ENCODE measurements at places on chromosomes 4 and X. TPM values are rescaled to one million over a fixed set of nuclear protein-coding genes. Genes with fewer than 3 reads are reported as not detected.

GRCh38 chr4:140857111-140857510 is 100.9 kb upstream of the TBC1D9 start:
- H3K36me3 ChIP-seq, result no peaks in the 10 kb centered on the region
- H3K27ac ChIP-seq, result peak overlapping the region; percentile 72
- DNase-seq, result no peak
- H3K4me1 ChIP-seq, result peaks cover 59% of the 10 kb centered on the region

- no peaks in the 10 kb centered on the region for H3K36me3 ChIP-seq
- H3K4me3 ChIP-seq, result no peak overlapping the region
- no peaks in the 10 kb centered on the region for H3K4me1 ChIP-seq
- H3K27me3 ChIP-seq, result no peaks in the 10 kb centered on the region
Measured at GRCh38 chr4:21811565-21811964, 137.0 kb downstream of the KCNIP4 start.

- H3K4me3 ChIP-seq, result peak overlapping the region; percentile 67
- no peak for DNase-seq
- peaks cover 4% of the 10 kb centered on the region for H3K4me1 ChIP-seq
- no peaks in the 10 kb centered on the region for H3K27me3 ChIP-seq
Measured at GRCh38 chr4:105896461-105896942, 1.2 kb downstream of the NPNT start.

DNA sequence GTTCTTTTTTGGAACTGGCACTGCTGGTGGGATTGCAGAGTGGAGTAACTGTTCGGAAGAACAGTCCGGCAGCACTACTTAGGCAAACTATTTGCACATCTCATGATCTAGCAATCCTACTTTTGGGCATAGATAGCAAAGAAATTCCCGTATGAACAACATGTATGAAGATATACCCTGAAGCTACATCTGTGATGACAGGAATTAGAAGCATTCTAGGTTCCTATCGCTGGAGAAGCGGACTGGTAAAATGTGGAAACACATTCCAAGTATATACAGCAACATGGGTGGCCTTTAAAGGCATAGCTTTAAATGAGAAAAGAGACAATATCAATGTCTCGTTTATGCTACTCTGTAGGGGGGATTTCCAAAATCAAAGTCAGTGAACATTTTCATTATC is 3.1 kb downstream of the DCAF16 start:
- H3K36me3 ChIP-seq, result peaks cover 25% of the 10 kb centered on the region
- peak overlapping the region; percentile 57 for H3K27ac ChIP-seq
- H3K4me3 ChIP-seq, result peak overlapping the region; percentile 86
- peaks cover 54% of the 10 kb centered on the region for H3K4me1 ChIP-seq

GRCh38 chr4:55758066-55758465 is 61.5 kb upstream of the EXOC1L start:
- H3K36me3 ChIP-seq, result no peaks in the 10 kb centered on the region
- H3K27ac ChIP-seq, result no peak overlapping the region
- H3K4me1 ChIP-seq, result no peaks in the 10 kb centered on the region
- H3K27me3 ChIP-seq, result no peaks in the 10 kb centered on the region
- no peak overlapping the region for H3K4me3 ChIP-seq

DNA sequence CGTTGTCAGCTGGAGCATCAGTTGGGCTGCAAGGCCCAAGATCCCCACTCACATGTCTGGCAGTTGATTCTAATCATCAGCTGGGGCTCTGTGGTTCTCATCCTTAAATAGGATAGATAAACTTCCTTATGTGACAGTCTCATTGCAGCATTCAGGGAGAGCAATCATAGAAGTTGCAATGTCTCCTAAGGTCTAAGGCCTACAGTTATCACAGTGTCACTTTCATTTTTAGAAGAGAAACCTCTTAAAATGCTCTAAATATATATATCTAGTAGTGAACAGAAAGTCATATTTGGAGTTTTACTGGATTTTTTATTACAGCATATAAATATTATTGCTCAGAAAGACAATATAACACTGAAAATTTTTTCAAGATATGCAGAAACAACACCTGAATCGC is 226.0 kb upstream of the PPP1R2C start:
- no peak overlapping the region for H3K27ac ChIP-seq
- no peaks in the 10 kb centered on the region for H3K4me1 ChIP-seq
- no peak overlapping the region for H3K4me3 ChIP-seq
- H3K36me3 ChIP-seq, result no peaks in the 10 kb centered on the region

DNA sequence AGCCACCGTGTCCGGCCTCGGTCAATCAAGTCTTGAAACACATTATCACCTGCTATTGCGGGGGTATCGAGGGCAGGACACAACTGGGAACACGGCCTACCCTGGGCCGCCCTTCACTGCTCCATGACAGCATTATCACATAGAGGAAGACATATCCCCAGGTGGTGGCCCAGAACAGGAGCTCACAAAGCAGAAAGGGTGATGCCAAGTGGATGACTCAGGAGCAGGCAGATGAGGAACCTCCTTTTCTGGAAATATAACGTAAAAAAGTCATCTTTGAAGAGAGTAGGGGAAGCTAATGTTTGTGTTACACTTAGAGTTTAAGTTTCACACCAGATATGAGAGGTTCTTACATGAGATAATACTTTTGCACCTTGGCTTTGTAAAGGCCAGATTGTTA is 5.3 kb upstream of the SUPT20HL1 start:
- no peaks in the 10 kb centered on the region for H3K27me3 ChIP-seq
- DNase-seq, result no peak
- no peak overlapping the region for H3K4me3 ChIP-seq

GRCh38 chr4:11039634-11040131 is 355.1 kb upstream of the CLNK start:
- H3K27me3 ChIP-seq, result no peaks in the 10 kb centered on the region
- H3K4me3 ChIP-seq, result no peak overlapping the region
- DNase-seq, result peak; percentile 77

- H3K27me3 ChIP-seq, result no peaks in the 10 kb centered on the region
- H3K4me3 ChIP-seq, result peak overlapping the region; percentile 21
Measured at GRCh38 chr4:2861631-2862436, 18.2 kb downstream of the ADD1 start.

GRCh38 chrX:9947131-9947794 is 19.9 kb upstream of the CLDN34 start:
- DNase-seq, result no peak
- H3K4me1 ChIP-seq, result no peaks in the 10 kb centered on the region
- no peaks in the 10 kb centered on the region for H3K36me3 ChIP-seq
- H3K27ac ChIP-seq, result no peak overlapping the region
- H3K27me3 ChIP-seq, result no peaks in the 10 kb centered on the region
- H3K4me3 ChIP-seq, result no peak overlapping the region

- H3K36me3 ChIP-seq, result peaks cover 15% of the 10 kb centered on the region
- peaks cover 47% of the 10 kb centered on the region for H3K4me1 ChIP-seq
- H3K27me3 ChIP-seq, result no peaks in the 10 kb centered on the region
- no peak overlapping the region for H3K27ac ChIP-seq
Measured at GRCh38 chr4:147971116-147971515, 239.2 kb downstream of the ARHGAP10 start.

DNA sequence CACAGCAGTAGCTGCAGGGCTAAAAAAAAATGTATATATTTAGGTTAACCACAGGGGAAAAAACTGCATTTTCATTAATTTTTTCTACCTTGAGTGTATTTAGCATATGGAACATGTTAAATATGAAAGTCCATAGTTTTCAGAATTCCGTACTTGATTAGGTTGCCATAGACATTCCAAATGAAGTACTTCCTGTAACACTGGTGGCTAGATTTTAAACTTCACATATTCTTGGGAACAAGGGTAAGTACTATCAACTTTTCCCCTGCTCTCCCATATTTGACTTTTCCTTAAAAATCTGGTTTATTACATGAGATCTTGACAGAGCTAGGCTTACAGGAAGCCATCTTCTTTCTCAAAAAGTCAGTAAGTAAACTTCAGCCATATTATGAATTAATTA is 9.8 kb downstream of the SLC7A11 start:
- no peaks in the 10 kb centered on the region for H3K27me3 ChIP-seq
- no peaks in the 10 kb centered on the region for H3K36me3 ChIP-seq
- no peak for DNase-seq
- no peaks in the 10 kb centered on the region for H3K4me1 ChIP-seq

- H3K36me3 ChIP-seq, result no peaks in the 10 kb centered on the region
- DNase-seq, result no peak
- no peaks in the 10 kb centered on the region for H3K27me3 ChIP-seq
- H3K27ac ChIP-seq, result no peak overlapping the region
Measured at GRCh38 chrX:1673337-1673736, 58.5 kb downstream of the ASMT start.

DNA sequence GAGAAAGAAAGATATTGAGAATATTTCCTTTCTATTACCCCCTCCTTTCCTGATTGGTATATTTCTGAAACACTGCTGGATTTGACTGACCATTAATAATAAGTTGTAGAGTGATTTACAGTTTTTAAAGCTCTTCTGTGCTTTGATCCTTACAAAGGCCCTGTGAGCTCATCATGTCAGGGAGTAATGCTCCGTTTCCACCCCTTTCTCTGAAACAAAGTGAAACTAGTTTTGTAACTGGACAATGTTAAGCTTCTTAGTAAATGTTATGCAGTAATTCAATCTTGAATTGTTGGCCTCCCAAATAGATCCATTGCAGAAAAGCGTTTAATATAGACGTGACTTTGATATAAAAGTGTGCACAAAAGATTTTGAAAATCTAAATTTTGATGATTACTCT is 190.1 kb upstream of the GNPDA2 start:
- no peaks in the 10 kb centered on the region for H3K36me3 ChIP-seq
- no peak for DNase-seq
- no peaks in the 10 kb centered on the region for H3K4me1 ChIP-seq

DNA sequence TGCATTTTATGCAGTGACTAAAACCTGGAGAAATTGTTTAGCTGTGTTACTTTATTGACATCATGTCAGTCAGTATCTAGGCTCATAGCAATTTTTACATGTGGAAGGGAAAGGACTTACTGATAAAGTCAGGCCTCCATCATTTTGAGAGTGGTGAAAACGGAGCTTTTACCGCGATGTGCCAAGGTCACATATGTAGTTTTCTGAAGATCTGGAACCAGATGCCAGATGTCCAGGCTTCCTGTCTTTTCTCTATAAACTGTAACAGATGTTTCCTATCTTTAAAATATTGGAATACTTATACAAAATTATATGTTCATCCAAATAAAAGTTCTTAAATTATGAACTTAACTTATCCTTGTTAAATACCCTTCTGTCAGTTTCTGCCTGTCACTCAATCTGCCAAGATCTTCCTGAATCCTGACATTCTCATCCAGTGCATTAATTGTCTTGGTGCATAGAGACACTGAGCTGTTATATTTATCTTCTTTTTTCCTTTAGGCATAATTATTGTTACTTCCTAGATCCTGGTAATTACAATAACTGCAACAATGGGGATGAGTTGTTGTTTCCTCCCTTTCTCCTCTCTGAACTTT is 1646.2 kb upstream of the TENM3 start:
- H3K4me3 ChIP-seq, result no peak overlapping the region
- H3K27me3 ChIP-seq, result no peaks in the 10 kb centered on the region
- no peaks in the 10 kb centered on the region for H3K36me3 ChIP-seq
- H3K27ac ChIP-seq, result no peak overlapping the region

- no peaks in the 10 kb centered on the region for H3K36me3 ChIP-seq
- H3K4me1 ChIP-seq, result peaks cover under 1% of the 10 kb centered on the region
- no peaks in the 10 kb centered on the region for H3K27me3 ChIP-seq
- no peak overlapping the region for H3K27ac ChIP-seq
- no peak overlapping the region for H3K4me3 ChIP-seq
Measured at GRCh38 chr4:45004847-45005565, 278.6 kb upstream of the GNPDA2 start.

DNA sequence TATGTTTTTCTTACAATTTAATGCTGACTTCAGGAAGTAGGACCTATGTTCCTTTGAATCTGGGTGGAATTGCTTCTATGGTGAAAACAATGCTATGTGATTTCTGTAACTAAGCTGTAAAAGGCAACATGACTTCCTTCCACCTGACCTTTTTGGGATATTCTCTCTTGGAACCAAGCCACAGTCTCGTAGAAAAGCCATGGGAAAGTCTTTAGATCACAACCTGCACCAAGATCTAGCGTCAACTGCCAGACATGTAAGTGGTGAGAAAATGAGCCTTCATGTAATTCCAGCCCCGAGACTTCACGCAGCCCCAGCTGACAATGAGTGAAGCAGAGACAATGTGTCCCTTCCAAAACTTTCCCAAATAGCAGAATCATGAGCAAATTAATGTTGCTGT is 297.0 kb upstream of the DCAF8L1 start:
- H3K27ac ChIP-seq, result no peak overlapping the region
- no peaks in the 10 kb centered on the region for H3K36me3 ChIP-seq
- DNase-seq, result no peak
- no peaks in the 10 kb centered on the region for H3K27me3 ChIP-seq
- no peaks in the 10 kb centered on the region for H3K4me1 ChIP-seq
- no peak overlapping the region for H3K4me3 ChIP-seq

GRCh38 chrX:1420371-1420770 is 28.5 kb upstream of the SLC25A6 start:
- peaks cover 66% of the 10 kb centered on the region for H3K36me3 ChIP-seq
- DNase-seq, result no peak
- H3K27ac ChIP-seq, result no peak overlapping the region
- no peaks in the 10 kb centered on the region for H3K27me3 ChIP-seq

DNA sequence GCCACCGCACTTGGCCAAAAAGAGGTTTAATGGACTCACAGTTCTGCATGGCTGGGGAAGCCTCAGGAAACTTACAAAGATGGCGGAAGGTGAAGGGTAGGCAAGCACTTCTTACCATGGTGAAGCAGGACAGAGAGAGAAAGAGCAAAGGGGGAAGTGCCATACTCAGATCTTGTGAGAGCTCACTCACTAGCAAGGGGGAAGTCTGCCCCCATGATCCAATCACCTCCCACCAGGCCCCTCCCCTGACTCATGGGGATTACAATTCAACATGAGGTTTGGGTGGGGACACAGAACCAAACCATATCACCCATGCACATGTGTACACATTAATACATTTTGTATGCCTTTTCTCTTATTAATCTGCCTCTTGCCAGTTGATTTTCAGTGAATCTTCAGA is 77.2 kb upstream of the HSD17B10 start:
- no peaks in the 10 kb centered on the region for H3K4me1 ChIP-seq
- no peak for DNase-seq
- H3K36me3 ChIP-seq, result no peaks in the 10 kb centered on the region
- no peak overlapping the region for H3K4me3 ChIP-seq

DNA sequence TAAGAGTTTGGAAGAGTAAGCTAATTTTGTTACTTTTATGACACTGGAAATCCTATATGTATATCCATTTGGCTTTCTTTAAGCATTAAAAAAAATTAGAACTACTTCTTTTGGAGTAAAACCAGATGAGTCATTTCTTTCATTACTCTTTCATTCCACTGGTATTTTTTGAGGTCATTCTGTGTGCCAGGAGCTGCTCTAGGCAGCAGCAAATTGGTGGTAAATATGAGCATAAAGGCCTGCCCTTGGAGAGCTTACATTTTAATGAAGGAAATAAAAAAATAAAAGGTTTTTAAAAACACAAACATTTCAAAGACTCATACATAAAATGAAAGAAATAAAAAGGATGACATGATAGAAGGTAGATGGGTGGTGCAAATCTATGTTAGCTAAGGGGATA is 37.4 kb downstream of the MID1 start:
- no peaks in the 10 kb centered on the region for H3K27me3 ChIP-seq
- no peak overlapping the region for H3K4me3 ChIP-seq
- H3K4me1 ChIP-seq, result peaks cover 12% of the 10 kb centered on the region
- H3K36me3 ChIP-seq, result no peaks in the 10 kb centered on the region

GRCh38 chr4:81664079-81664478 is 192.4 kb upstream of the RASGEF1B start:
- H3K36me3 ChIP-seq, result no peaks in the 10 kb centered on the region
- no peak for DNase-seq
- H3K27me3 ChIP-seq, result no peaks in the 10 kb centered on the region
- no peak overlapping the region for H3K4me3 ChIP-seq
- H3K4me1 ChIP-seq, result no peaks in the 10 kb centered on the region

PAGE1 gene
- total RNA-seq, result not detected

ZBTB33 gene
- 8.2 TPM for total RNA-seq

TMEM150C gene
- 3.3 TPM for total RNA-seq

RBMX gene
- 219 TPM for total RNA-seq

TIMM8A gene
- 3.0 TPM for total RNA-seq

TMSB15A gene
- not detected for total RNA-seq

UFSP2 gene
- total RNA-seq, result 41.5 TPM

Measured in esophagus muscularis mucosa (tissue), 4 donors.